EL (cell line): ENCODE measurements at places on chromosomes 3 and 15.

GRCh38 chr3:47888986-47889757 is 86.2 kb downstream of the DHX30 start:
- DNase-seq = no peak

DNA sequence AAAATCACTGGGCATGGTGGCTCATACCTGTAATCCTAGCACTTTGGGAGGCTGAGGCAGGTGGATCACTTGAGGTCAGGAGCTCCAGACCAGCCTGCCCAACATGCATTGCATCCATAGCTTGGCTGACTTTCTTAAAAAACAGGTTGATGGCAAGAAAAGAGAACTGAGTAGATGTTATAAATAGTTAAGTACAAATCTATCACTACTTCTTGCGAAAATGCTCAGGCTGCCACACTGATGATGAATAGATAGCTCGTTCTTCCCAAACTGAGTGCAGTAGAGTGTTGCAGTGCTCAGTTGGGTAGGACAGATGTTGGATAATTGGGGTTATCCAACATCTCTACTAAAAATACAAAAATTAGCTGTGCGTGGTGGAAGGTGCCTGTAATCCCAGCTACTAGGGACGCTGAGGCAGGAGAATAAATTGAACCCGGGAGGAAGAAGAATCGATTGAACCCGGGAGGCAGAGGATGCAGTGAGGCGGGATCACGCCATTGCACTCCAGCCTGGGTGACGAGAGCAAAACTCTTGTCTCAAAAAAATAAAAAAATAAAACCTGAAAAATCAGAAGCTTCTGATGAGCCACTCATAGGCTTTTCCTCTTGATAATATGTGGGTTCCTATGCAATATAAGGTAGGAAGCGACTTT is 1.2 kb downstream of the BTLA start:
- DNase-seq = no peak

DNA sequence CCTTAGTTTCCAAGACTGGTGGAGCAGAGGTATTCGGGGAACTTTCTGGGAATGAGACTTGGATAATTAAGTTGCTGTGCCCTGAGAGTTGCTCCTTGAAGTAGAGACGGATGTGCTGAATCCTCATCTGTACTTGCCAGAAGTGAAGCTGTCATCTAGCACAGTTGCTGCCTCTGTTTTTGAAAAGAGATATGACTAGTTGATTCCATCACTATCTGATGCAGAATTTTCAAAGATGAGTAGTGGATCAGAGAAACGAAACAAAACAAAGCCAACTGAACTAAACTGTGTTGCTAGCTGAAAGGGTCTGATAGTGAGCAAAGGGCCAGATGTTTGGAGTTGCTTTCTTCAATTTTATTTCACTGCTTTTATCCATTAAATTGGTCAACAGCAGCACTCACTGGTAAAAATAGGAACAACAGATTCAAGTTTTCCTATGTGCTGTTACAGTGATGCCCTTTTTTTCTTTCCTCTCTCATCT is 52.7 kb downstream of the MITF start:
- peak; percentile 67 for DNase-seq

DNA sequence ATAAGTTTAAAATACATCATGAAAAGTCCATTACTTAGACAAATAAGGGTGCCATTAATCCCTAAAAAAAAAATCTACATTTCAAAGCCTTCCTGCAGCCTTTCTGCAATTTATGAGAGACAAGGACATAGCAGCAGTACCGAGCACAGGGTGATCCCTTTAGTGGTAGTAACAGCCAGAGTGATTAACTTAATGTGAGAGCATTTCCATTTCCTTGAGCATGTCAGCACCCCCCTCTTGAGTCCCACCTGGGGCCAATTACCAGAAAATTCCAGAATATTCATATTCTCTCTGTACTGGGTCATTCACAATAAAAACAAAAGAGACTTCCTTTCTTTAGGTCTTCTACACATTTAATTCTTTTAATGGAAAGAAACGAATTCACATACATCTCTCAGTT is 546.9 kb upstream of the CCDC54 start:
- DNase-seq = no peak

- DNase-seq = no peak
Observed at GRCh38 chr15:82972990-82973389, 13.0 kb upstream of the RAMAC start.

GRCh38 chr3:44065311-44066094 is 176.2 kb upstream of the TOPAZ1 start:
- no peak for DNase-seq

- DNase-seq = peak; percentile 76
Observed at GRCh38 chr15:90872486-90873184, 4.2 kb downstream of the FURIN start.

DNA sequence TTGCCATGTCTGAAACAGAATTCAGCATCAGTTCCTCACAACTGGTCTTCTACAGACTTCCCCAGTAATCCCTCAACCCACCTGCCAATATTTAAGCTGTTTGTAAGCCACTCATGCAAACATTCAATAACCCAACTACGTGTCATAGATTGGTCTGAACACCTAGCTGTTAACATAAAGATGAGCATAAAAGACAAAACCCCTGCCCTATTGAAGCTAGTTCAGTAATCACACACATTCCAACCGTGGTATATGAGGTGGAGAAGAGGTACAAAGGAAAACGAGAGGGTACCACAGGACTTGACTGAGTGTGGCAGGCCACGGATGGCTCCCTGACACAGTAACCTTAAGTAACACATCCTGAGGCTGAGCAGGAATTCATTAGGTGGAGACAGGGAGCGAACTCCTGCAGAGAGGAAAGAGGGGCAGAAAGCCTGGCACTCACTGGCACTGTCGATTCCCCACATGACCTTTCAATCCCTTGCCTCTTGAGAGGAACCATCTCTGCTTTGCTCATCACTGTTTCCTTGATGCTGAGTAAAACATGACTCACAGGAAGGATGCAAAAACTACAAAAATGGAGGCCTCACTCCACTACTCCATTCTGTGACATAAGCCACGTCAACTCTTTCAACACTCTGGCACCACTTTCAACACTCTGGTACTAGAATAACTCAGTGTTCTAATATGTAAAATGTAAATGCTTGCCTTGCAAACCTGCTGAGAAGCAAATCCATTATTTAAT is 31.3 kb downstream of the RPN1 start:
- DNase-seq = peak; percentile 87
